Vagina (tissue), 2 donors: ENCODE measurements at places on chromosomes 5 and 9. TPM values are rescaled to one million over a fixed set of nuclear protein-coding genes. Genes with fewer than 3 reads are reported as not detected.

Gene IFNK
- not detected for total RNA-seq

Gene LIFR
- total RNA-seq = 63.3 TPM

Gene ANKRD18B
- total RNA-seq = 5.9 TPM

Gene SPINK6
- not detected for total RNA-seq

Gene TAF11L12
- not detected for total RNA-seq

Gene EQTN
- total RNA-seq = not detected
